ENCODE measurements at places on chromosomes 5 and 9. TPM values are rescaled to one million over a fixed set of nuclear protein-coding genes. Genes with fewer than 3 reads are reported as not detected.

- no peak for DNase-seq
Observed at GRCh38 chr5:158718738-158719505, 380.8 kb downstream of the EBF1 start.

LECT2 gene
- not detected for total RNA-seq

FST gene
- total RNA-seq, result 7.0 TPM

LIFR gene
- 18.7 TPM for total RNA-seq

DNA sequence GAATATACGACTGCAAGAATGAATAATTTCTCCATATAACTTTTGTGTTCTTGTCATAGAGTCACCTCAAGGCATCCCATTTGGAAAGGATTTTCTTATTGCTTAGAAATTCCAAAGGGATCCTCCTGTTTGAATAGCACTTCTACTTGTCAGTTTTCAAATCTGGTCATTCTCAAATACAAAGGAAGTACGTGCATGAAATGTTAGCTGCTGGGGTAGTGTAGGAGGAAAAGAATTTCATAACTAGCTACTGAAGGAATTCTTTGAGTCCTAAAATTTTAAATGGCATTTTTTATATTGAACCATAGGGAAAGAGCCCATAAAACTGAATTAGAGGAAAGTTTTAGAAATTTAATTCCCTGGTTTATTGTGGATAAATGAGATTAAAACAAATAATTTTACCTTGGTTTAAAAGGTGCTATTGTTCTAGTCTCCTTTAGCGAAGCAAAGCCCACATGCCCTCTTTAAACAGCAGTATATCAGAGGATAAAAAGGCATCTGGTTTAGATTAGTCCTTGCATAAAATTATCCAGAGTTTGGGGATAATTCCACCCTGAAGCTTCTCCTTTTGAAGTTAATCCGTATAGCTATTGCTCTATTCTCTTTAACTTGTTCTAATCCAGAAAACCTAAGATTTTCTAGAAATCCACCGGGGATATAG lies 2.0 kb upstream of the MPDZ start:
- DNase-seq, result no peak

GRCh38 chr9:129900263-129901027 lies 65.2 kb downstream of the USP20 start:
- no peak for DNase-seq

DNA sequence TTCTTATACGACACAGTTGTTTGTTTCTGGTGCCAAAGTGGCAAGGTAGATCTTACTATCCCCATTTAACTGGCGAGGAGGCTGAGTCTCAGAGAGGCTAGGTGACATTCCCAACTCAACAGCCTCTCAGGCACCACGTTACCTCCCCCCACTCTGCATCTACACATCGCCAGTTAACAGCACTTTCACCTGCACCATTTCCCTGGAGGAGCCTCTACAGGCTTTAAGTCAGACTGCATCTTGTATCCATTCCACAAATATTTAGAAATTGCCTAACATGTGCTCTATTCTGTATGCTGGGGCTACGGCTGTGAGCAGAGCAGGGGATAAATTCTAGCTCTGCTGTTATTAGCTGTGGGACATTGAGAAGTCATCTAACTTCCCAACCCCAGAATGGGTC lies 168.6 kb downstream of the INSYN2B start:
- no peak for DNase-seq
